ENCODE measurements at places on chromosomes 2 and 18. TPM values are rescaled to one million over a fixed set of nuclear protein-coding genes. Genes with fewer than 3 reads are reported as not detected.

Gene LIMS3
- 4.1 TPM for total RNA-seq

GRCh38 chr2:234116010-234116409 lies 65.5 kb downstream of the SPP2 start:
- no peak for DNase-seq

Gene MAP2
- total RNA-seq, result 2.8 TPM

DNA sequence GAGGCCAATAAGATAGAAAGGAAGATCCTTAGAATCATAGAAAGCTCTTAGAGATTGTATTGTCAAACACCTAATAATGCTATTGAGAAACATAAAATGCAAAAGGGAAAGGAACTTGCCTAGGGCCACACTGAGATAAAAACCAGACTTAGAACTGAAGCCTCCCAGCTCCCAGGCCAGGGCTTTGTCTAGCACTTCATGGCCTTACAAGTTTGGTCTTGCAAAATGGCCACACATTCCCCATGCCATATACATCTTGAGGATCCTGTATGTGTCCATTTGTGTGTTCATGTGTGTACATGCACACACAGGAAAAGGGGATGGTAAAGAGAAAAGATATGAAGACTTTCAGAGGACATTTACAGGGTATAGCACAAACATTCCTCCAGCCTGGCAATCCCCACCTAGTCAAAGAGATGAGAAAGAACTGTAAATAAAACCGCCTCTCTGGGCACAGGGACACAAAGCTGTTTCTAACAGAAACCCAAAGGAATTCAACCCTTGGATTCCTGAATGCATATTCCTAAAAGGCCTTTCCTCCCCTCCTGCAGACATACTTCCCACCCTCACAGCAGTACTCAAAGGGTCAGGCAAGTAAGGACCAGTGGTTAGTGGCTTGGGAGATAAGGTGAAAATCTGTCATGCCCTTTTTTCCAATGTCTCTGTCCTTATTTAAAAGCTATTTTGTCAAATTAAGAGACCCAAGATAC lies 99.7 kb upstream of the KLHL29 start:
- no peak for DNase-seq

Gene CD8A
- 0.51 TPM for total RNA-seq

DNA sequence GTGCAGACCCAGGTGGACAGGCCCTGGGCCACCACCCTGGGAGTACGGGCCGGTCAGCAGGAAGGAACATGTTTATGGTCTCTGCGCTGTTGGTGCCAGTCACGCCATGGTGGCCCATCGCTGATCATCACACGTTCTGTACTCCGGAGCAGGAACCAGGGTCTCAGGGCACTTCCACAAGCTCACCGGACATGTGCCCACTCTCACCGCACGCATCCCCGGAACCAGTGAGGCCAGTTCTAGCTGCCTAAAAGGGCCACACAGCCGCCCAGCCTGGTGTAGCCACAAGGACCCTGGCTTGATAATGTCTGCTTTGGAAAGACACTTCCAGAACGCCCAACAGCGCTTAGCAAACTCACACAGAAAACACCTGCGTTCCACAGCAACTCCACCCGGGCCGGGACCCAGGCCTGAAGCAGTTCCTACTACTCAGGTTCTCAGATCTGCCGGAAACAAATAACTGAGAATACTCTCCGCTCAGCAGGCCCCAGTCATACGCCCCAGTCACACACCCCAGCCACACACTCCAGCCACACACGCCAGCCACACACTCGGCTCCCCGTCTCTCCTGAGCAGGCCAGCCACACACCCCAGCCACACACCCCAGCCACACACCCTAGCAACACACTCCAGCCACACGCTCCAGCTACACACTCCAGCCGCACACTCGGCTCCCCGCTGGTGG lies 123.3 kb downstream of the HDAC4 start:
- no peak for DNase-seq

All from Right ventricle myocardium superior (tissue), 1 donor.